ENCODE measurements at places on chromosomes 2 and 18. TPM values are rescaled to one million over a fixed set of nuclear protein-coding genes. Genes with fewer than 3 reads are reported as not detected.

APCDD1 gene
- total RNA-seq: 41.3 TPM

MRPL53 gene
- total RNA-seq: 39.9 TPM

ADD2 gene
- total RNA-seq: 0.15 TPM

ITGB6 gene
- 2.3 TPM for total RNA-seq

RAB27B gene
- total RNA-seq: 0.28 TPM

RGPD4 gene
- total RNA-seq: 0.10 TPM

GPBAR1 gene
- total RNA-seq: 0.26 TPM

DLX2 gene
- total RNA-seq: 5.7 TPM

VWC2L gene
- total RNA-seq: not detected

SCYGR4 gene
- total RNA-seq: not detected

SIX3 gene
- total RNA-seq: not detected

CRYGC gene
- total RNA-seq: not detected

MC4R gene
- total RNA-seq: not detected
